ENCODE measurements at places on chromosomes 3 and 15.

DNA sequence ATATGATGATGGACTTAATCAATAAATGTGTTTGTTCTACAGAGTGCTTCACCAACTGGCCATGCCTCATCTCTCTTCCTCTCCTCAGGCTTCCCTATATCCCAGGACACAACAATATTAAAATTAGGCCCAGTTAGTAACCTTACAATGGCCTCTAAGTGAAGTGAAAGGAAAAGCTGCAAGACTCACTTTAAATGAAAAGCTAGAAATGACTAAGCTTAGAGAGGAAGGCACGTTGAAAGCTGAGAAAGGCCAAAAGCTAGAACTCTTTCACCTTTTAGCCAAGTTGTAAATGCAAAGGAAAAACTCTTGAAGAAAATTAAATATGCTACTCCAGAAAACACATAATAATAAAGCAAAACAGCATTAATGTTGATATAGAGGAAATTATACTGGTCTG, 1010.3 kb downstream of the NAALADL2 start:
- no peak for DNase-seq

- no peak for DNase-seq
These were observed 6.5 kb downstream of the POPDC2 start for GRCh38 chr3:119653876-119654275.

GRCh38 chr15:61013146-61013545, 216.0 kb downstream of the RORA start:
- DNase-seq: no peak

GRCh38 chr15:88568589-88568988, 22.1 kb upstream of the DET1 start:
- peak; percentile 19 for DNase-seq

DNA sequence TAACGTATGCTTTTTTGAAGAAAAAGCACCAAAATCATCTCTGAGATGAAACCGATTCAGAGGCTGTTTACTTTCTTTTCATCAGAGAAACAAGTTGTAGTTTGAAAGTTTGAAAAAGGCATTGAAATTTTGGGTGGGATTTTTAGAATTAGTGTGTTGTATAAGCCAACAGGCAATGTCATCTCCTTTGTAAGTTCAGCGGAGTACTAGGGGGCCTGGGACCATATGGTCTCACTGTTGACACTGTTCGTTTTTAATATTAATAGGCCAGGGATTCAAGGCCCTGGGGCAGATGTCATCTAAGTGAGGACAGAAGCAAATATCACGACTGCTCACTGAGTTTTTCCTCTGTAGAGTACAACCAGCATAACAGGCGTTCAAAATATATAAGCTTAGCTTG, 256.2 kb upstream of the RARB start:
- no peak for DNase-seq

DNA sequence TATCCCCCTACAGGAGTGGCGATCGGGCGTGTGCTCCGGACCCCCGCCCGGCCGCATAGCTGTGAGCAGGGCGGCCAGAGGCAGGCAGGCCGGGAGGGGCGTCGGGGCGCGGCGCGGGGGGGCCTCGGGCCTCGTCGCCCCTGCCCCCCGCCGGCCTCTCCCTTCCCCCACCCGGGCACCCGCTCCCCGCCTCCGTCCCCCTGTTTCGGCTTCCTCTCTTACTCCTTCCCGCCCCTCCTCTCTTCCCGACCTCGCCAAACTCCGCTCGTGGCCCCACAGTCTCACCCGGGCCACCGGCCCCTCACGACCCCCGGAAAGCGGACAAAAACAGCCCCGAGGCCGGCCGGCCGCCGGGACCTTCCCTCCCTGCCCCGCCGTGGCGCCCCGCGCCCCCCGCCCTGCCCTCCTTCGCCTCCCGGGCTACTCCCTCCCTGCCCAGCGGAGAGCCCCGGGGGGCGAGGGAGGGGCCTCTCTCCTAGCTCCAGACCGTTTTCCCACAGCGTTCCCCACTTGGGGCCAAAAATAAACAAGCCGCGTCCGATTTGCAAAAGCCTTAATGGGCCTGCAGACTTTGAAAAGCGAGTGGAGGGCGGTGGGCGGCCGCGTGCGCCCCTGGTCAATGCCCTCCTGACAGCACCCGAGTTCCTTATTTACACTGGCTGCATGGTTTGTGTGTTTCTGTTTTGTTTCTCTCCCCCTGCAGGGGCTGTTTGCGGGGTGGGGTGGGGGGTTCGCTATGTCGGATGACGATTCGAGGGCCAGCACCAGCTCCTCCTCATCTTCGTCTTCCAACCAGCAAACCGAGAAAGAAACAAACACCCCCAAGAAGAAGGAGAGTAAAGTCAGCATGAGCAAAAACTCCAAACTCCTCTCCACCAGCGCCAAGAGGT, 1.0 kb downstream of the UBE2E1 start:
- DNase-seq: peak; percentile 35

DNA sequence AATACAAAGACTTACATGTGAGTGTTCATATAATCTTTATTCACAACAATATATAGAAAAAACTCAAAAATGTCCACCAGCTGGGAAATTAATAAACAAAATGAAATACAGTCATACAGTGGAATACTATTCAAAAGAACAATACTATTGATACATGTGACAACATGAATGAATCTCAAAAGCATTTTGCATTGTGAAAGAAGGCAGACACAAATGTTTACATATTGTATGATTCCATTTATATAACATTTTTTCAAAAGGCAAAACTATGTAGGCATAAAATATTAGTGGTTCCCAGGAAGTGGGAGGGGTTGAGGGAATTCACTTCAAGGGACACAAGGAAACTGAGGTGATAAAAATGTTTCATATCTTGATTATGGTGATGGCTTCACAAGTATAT, 303.2 kb downstream of the CTNNB1 start:
- DNase-seq: peak; percentile 63

DNA sequence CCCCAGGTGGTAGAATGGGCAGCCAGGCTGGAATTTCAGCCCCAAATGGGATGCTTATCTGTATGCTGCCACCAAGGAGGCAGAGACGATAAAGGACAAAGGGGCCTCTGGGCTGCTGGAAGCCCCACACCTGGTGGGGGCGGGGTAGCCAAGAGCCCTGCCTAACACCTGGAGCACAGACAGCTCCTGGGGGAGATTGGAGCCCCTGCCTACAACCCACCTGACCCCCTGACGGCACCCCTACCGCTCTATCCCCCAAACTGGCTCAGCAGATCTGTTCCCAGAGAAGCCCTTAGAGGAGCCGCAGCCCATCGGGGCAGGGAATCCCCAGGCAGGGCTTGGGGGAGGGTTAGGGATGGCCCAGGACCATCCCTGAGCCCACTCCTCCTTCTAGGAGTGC, 15.8 kb upstream of the SEMA3F start:
- no peak for DNase-seq

GRCh38 chr3:27325419-27325818, 43.8 kb downstream of the NEK10 start:
- DNase-seq: no peak

GRCh38 chr3:110736332-110736731, 335.3 kb upstream of the NECTIN3 start:
- no peak for DNase-seq

GRCh38 chr3:32215185-32215584, 23.3 kb upstream of the CMTM8 start:
- DNase-seq: no peak

DNA sequence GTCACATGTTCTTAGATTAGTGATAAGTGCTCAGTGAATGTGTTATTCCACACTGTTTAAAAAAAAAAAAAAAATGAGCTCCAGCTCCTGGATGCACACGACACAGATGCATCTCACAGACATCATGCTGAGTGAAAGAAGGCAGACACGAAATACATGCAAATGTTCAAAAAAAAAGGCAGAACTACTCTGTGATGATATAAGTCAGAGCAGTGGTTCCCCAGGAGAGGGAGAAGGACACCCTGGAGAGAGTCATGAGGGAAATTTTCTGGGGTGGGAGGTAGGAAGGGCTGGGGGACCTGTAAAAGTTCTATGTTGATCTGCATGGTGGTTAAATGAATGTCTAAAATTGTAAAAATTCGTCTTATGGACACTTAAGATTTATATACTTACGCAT, 4.3 kb downstream of the CSRNP1 start:
- peak; percentile 29 for DNase-seq

GRCh38 chr15:44195151-44195740, at the start of gene FRMD5:
Gene FRMD5 (minus strand): TSS chr15:44195271.
- DNase-seq: peak; percentile 89

- peak; percentile 59 for DNase-seq
These were observed 34.9 kb upstream of the ATP13A3 start for GRCh38 chr3:194521510-194522260.

GRCh38 chr3:178505832-178506231, 30.4 kb upstream of the KCNMB2 start:
- no peak for DNase-seq

DNA sequence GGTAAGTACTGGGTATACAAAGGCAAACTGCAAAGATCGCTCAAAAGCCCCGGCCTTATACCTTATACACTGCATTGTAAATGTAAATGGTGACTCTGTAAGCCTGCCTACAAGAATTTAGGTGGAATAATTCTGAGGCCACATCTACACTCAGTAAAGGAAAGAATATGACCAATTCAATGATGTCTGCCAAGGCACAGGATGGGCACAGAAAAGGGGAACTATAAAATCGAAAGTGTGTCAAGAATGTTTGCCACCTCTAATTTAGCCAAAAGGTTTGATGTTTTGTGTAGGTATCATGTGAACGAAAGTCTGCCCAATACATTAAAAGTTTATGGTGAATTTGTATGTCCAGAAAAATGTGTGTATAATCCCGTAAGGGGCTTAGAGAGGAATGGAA, 96.1 kb downstream of the FOXP1 start:
- no peak for DNase-seq

- no peak for DNase-seq
These were observed at the start of gene LIPC for GRCh38 chr15:58431221-58432149. Gene LIPC (plus strand): TSS chr15:58431991. CDS start chr15:58432033, 42 bp downstream.

DNA sequence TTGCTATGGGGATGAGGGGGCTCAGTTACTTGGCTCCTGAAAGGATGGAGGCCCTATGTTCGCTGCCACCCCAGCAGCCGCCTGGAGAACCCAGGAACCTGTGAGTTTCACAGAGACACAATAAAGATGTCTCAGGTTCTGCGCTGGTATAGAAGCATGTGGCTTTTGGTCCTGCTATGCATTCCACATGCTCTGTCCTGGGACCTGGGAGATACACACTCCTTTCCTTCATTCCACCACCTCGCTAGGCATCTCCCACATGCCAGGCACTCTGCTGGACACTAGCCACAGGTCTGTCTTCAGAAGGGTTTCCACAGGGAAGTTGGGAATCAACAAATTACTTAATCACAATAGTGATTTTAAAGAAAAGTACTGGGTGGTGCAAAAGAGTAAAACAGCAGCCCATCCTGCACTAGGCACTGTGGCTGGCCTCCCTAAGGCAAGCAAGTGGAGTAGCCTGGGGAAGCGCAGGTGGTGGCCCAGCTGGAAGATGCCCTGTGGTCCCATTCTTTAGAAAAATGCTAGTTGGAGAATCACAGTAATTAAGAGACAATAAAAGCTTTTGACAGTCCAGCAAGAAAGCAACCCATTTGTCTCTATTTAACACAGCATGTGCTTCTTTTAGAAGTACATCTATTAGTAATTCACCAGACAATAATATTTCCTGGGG, 408.9 kb upstream of the WNT5A start:
- no peak for DNase-seq

DNA sequence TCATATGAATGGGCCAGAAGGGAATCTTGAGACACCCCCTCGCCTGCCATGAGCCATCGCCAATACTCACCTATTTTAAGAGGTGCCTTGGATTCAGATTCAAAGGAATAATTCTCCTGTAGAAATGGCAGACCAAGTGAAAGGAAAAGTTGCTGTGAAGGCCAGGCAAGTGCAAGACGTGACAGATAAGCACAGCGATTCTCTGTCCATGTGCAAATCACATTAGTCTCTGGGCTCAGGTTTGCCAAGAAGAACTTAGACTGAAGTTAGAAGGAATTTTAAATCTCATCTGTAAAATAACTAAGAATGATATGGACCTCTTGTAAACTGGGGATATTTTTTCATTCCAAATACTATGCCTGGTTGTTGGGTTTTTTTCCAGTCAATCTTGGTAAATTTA, 173.6 kb downstream of the UACA start:
- no peak for DNase-seq

DNA sequence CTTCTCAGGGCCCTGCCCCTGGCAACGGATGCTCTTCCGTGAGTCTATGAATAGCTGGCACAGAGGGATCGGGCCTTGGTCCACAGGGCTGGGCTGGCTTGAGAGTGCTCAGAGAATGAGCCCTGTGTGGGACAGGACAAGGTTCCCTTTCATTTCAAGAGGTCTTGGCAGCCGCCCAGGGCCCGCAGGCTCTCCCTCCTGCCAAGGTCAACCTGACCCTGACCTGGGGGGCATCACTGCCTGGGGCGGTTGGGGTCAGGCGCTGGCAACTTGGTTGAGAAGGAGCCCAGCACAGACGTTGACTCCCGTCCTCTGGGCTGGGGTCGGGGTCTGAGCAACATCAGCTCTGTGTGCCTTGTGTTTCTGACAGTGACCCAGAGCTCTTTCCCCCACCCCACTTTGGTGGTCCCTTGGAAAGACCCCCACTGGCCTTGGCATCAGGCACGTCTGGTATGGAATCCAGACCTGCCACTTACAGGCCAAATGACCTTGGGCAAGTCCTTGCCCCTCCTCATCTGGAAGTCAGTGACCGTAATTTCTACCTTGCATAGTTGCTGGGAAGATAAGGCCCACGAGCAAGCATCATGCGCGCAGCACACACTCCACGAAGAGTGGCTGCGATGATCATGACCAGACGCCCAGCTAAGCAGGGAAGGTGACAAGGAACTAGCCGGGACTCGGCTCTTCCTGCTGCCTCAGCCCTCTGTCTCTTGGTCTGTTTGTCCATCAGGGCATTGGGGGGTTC, 36.4 kb downstream of the EPHB3 start:
- no peak for DNase-seq

- DNase-seq: no peak
These were observed 23.9 kb downstream of the ANO10 start for GRCh38 chr3:43597961-43598360.

GRCh38 chr3:189169728-189170127, 2.0 kb upstream of the TPRG1 start:
- no peak for DNase-seq

DNA sequence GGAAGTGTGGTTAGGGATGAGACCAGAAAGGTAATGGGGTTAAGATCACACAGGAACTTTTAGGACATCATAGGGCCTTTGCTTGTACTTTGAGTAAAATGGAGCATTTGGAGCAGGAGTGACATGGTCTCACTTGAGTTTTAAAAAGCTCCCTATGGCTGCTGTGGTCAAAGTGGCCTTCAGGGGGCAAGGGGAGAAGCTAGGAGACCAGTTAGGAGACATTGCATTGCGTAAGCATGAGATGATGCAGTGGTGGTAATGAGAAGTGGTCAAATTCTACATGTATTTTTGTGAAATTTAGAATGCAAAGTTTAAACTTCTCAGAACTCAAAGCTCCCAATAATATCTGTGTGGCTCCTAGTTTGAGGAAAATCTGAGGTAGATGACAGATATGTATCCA, 27.9 kb downstream of the MED12L start:
- no peak for DNase-seq

- no peak for DNase-seq
These were observed 3.8 kb upstream of the PCOLCE2 start for GRCh38 chr3:142892714-142893113.

DNA sequence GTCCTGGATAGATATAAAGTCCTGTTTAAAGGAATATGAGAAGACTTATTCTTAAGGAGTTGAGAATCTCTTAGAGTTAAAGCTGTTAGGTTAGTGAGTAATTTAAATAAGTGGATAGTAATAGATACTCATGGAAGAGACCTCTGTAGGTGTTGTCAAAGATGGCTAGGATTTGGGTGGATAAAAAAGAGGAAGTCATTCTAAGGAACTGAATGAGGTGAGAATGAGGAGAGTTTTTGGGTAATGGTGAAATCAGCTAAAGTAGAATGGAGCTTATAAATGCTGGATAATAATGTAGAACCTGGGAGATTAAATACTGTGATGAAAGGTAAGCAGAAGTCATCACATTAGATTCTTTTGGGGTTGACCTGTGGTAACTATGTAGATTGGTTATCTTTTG, 8.1 kb downstream of the ARIH1 start:
- no peak for DNase-seq
